ENCODE measurements at places on chromosomes 2 and 18.

DNA sequence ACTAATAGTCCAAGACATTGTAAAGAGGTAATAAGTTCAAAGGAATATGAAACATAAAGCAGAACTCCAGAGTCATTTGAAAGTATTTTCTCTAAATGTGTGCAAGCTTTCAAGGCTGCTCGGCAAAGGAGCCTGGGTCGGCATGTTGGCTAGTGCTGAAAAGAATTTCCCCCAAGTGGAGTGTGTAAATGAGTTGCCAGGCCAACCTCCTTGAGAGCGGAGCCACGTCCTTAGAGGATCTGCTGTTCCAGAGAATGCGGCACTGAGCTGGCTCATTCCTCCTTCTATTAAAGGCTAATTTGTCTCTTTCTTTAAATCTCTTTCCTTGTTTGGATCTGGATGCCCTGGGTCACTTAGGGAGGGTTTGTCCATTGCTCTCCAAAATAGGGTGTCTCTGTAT, 127.5 kb downstream of the RDH14 start:
- H3K27me3 ChIP-seq: no peaks in the 10 kb centered on the region
- H3K4me3 ChIP-seq: no peak overlapping the region
- no peaks in the 10 kb centered on the region for H3K36me3 ChIP-seq
- no peak overlapping the region for H3K27ac ChIP-seq
- peaks cover 8% of the 10 kb centered on the region for H3K4me1 ChIP-seq
- no peak for DNase-seq

- no peaks in the 10 kb centered on the region for H3K27me3 ChIP-seq
- peaks cover 9% of the 10 kb centered on the region for H3K4me1 ChIP-seq
- H3K27ac ChIP-seq: no peak overlapping the region
- H3K4me3 ChIP-seq: no peak overlapping the region
- H3K36me3 ChIP-seq: no peaks in the 10 kb centered on the region
These were observed 129.8 kb upstream of the COL5A2 start for GRCh38 chr2:189309331-189309730.

- no peaks in the 10 kb centered on the region for H3K27me3 ChIP-seq
- DNase-seq: no peak
- no peaks in the 10 kb centered on the region for H3K36me3 ChIP-seq
- no peak overlapping the region for H3K27ac ChIP-seq
- no peaks in the 10 kb centered on the region for H3K4me1 ChIP-seq
These were observed 22.7 kb upstream of the RNF103 start for GRCh38 chr2:86646329-86646728.

DNA sequence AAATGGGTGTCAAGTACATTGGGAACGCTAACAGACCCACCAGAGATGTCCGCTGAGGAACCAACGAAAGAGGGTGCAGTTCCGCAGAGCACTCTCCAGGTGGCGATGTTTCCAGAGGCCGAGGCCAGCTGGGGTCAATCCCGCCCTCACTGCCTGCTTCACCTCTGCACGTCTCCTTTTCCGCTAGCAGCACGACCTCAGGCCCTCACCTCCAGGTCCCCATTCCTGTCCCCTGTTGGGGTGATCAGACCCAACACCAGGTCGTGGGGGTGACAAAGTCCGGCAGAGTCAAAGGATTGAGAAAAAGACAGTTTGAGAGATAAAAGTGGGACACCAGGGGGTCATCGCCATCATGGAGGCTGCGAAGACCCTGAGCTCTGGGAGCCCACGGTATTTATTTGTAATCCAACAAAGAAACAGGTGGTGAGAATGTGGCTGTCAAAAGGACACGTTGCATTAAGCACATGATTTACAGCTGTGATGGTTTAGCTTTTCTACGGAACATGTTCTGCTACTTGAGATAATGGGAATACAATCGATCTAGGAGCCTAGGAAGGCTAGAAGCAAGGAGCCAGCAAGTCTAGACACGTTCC, 27.3 kb downstream of the ZAP70 start:
- H3K27ac ChIP-seq: no peak overlapping the region
- no peaks in the 10 kb centered on the region for H3K36me3 ChIP-seq
- no peak for DNase-seq
- H3K4me1 ChIP-seq: no peaks in the 10 kb centered on the region
- no peak overlapping the region for H3K4me3 ChIP-seq
- H3K27me3 ChIP-seq: no peaks in the 10 kb centered on the region

DNA sequence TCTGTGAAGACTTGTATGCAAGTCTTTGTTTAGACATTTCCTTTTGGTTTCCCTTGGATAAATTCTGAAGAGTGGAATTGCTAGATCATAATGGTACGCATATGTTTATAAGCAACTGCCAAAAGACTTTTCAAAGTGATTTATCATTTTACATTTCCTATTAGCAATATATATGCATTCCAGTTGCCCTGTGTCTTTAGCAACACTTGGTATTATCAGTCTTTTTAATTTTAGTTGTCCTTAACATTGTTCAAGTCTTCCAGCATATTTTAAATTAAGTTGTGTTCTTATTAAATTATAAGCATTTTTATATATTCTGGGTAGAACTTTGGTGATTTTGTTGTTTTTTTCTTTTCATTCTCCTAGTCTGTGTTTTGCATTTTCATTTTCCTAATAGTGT, 81.8 kb downstream of the EML6 start:
- DNase-seq: no peak
- no peak overlapping the region for H3K27ac ChIP-seq

GRCh38 chr2:196719110-196719872, 79.8 kb downstream of the CCDC150 start:
- H3K27ac ChIP-seq: peak overlapping the region; percentile 40
- peak; percentile 50 for DNase-seq
- peaks cover 2% of the 10 kb centered on the region for H3K36me3 ChIP-seq
- H3K27me3 ChIP-seq: no peaks in the 10 kb centered on the region

GRCh38 chr2:37287966-37288365, 36.7 kb downstream of the PRKD3 start:
- DNase-seq: no peak
- H3K4me1 ChIP-seq: peaks cover 3% of the 10 kb centered on the region

GRCh38 chr2:26170795-26171194, 2.1 kb upstream of the GAREM2 start:
- no peaks in the 10 kb centered on the region for H3K36me3 ChIP-seq
- peaks cover 23% of the 10 kb centered on the region for H3K27me3 ChIP-seq
- DNase-seq: no peak
- H3K27ac ChIP-seq: no peak overlapping the region
- peaks cover 3% of the 10 kb centered on the region for H3K4me1 ChIP-seq

- no peak overlapping the region for H3K27ac ChIP-seq
- H3K36me3 ChIP-seq: peaks cover 12% of the 10 kb centered on the region
- H3K4me1 ChIP-seq: peaks cover 16% of the 10 kb centered on the region
- no peak overlapping the region for H3K4me3 ChIP-seq
These were observed 50.9 kb downstream of the ACTR2 start for GRCh38 chr2:65278531-65278981.

GRCh38 chr18:58102875-58103274, 58.8 kb downstream of the NEDD4L start:
- no peak overlapping the region for H3K27ac ChIP-seq
- peaks cover 59% of the 10 kb centered on the region for H3K4me1 ChIP-seq
- no peaks in the 10 kb centered on the region for H3K27me3 ChIP-seq
- H3K4me3 ChIP-seq: no peak overlapping the region
- DNase-seq: no peak

- peak; percentile 72 for DNase-seq
- peaks cover 36% of the 10 kb centered on the region for H3K4me1 ChIP-seq
- H3K27ac ChIP-seq: peak overlapping the region; percentile 94
- H3K4me3 ChIP-seq: no peak overlapping the region
- H3K27me3 ChIP-seq: no peaks in the 10 kb centered on the region
These were observed 494.4 kb downstream of the SOX11 start for GRCh38 chr2:6186332-6187151.

DNA sequence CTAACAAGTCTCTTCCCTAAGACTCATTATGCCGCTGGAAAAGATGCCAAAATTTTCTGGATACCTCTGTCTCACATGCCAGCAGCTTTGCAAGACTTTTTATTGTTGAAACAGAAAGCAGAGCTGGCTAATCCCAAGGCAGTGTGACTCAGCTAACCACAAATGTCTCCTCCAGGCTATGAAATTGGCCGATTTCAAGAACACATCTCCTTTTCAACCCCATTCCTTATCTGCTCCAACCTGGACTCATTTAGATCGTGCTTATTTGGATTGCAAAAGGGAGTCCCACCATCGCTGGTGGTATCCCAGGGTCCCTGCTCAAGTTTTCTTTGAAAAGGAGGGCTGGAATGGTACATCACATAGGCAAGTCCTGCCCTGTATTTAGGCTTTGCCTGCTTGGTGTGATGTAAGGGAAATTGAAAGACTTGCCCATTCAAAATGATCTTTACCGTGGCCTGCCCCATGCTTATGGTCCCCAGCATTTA, 26.3 kb downstream of the DHRS9 start:
- DNase-seq: peak; percentile 76
- no peaks in the 10 kb centered on the region for H3K27me3 ChIP-seq
- H3K4me3 ChIP-seq: no peak overlapping the region
- H3K36me3 ChIP-seq: no peaks in the 10 kb centered on the region

DNA sequence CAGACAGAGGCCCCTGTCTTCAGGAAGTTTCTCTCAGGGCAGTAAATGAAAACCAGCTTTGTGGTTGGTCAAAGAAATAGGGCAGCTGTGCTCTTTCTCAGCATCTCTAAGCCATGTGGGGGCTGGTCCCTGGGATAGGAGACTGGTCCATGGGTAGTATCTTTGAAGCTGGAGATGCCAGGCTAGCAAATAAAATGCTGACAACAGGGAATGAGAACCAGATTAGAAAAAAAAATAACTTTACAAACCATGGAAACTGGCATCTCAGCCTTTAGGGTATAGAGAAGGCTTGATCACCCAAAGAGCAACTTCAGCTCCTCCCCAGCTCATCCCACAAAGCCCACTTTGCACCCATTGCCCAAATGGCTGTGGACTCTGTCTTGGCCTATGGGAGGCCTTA, 138.1 kb downstream of the TTC32 start:
- H3K36me3 ChIP-seq: no peaks in the 10 kb centered on the region
- no peak overlapping the region for H3K4me3 ChIP-seq
- H3K27ac ChIP-seq: no peak overlapping the region
- peaks cover 41% of the 10 kb centered on the region for H3K4me1 ChIP-seq
- no peak for DNase-seq

- H3K4me3 ChIP-seq: no peak overlapping the region
- no peak for DNase-seq
- peaks cover 12% of the 10 kb centered on the region for H3K4me1 ChIP-seq
- H3K27ac ChIP-seq: no peak overlapping the region
These were observed 152.6 kb downstream of the THADA start for GRCh38 chr2:43443282-43443681.

DNA sequence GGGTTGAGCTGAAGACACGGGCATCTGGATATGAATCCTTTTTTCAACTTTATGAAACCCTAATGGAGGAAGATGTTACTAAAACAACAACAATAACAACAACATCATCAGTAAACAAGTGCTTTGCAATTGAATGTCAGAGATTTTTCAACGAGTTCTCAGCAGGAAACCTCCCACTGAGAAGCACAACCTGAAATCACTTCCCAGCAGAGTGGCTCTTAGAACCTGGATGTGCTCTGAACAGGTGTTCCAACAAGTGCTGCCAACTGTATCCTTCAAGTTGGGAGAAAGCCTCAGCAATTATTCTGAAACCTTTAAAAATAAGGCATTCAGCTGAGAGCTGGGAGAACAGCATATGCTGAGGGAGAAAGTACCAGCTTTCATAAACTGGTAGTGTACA, 1622.7 kb upstream of the CELF4 start:
- H3K27me3 ChIP-seq: no peaks in the 10 kb centered on the region
- no peaks in the 10 kb centered on the region for H3K4me1 ChIP-seq
- no peak for DNase-seq
- no peak overlapping the region for H3K4me3 ChIP-seq
- H3K36me3 ChIP-seq: no peaks in the 10 kb centered on the region

GRCh38 chr18:27887711-27888495, 289.0 kb downstream of the CDH2 start:
- H3K4me1 ChIP-seq: peaks cover 26% of the 10 kb centered on the region
- no peak for DNase-seq
- H3K27ac ChIP-seq: peak overlapping the region; percentile 77
- no peak overlapping the region for H3K4me3 ChIP-seq

DNA sequence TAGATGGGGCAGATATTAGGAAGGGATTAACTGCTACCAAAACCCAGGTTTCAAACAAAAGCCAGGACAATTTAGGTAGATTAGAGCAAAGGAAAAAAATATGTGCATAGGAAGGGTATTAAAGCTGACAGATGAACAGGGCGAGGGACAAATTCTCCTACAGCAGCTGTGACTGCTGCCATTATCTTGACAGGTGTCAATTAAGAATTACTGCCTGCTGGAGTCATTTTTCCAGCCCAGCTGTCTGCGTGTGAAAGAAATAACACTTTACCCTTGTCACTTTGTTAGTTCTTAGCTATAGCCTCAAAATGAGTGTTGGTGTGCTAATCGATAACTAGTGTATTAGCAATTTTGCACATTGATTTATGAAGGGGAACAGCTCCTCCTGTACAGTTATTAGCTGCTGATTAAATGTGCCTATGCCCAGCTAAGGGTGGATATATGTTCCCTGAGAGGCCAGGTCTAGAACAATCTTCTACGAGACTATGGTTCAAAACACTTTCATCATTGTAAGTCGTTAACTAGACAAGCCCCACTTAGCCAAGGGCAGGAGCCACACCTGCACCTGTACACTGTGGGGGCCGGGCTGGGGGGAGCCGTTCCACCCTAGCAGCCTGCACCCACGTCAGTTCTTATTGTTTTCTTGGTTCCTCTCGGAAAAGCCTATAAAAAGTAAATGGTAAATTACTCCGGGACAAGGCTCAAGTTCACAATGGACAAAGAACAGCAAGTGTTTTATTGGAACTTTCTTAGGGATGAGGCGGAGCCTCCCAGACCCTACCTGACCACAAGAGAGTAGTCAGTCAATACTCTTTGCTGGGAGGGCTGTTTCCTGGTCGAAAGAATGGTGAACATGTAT, 7.7 kb downstream of the TSHZ1 start:
- H3K36me3 ChIP-seq: 0 out of 2 replicates have a peak, but pooled peaks cover 4% of the 10 kb centered on the region
- no peaks in the 10 kb centered on the region for H3K27me3 ChIP-seq
- no peak overlapping the region for H3K4me3 ChIP-seq
- H3K4me1 ChIP-seq: peaks cover 25% of the 10 kb centered on the region
- H3K27ac ChIP-seq: no peak overlapping the region

- H3K4me1 ChIP-seq: no peaks in the 10 kb centered on the region
- H3K27me3 ChIP-seq: peaks cover 14% of the 10 kb centered on the region
- H3K36me3 ChIP-seq: no peaks in the 10 kb centered on the region
- no peak overlapping the region for H3K27ac ChIP-seq
These were observed 122.5 kb upstream of the HDAC4 start for GRCh38 chr2:239523147-239523953.
